GM12892 (cell line): ENCODE measurements at places on chromosomes 12 and 14.

DNA sequence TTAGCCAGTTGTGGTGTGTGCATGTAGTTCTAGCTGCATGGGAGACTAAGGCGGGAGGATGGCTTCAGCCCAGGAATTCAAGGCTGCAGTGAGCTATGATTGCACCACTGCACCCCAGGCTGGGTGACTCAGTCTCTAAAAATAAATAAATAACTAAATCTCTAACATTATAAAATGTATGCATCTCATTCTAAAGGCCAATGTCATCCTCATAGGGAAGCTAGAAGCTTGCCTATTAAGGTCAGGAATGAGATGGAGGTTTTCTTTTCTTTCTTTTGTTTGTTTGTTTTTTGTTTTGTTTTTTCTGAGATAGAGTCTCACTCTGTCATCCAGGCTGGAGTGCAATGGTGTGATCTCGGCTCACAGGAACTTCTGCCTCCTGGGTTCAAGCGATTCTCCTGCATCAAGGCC lies 48.8 kb upstream of the PAPLN start:
- no peak for DNase-seq

DNA sequence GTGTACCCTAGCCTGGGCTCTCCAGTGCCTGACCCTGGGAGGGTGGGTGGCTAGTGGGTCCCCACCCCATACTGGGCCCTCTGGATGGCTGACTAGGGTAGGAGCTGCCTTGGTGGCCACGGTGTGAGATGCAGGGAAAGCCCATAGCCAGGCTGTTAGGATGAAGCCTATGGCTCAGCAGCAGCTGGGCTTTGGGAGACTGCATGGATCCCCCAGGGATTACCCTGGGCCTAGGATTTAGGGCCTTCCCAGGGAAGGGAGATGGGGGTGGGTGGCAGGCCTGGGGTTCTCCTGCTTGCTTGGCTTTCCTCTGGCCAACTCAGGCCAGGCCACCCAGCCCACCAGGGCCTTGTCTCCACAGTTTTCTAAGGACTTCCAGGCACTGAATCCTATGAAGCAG lies 6.3 kb downstream of the GSTZ1 start:
- no peak for DNase-seq

DNA sequence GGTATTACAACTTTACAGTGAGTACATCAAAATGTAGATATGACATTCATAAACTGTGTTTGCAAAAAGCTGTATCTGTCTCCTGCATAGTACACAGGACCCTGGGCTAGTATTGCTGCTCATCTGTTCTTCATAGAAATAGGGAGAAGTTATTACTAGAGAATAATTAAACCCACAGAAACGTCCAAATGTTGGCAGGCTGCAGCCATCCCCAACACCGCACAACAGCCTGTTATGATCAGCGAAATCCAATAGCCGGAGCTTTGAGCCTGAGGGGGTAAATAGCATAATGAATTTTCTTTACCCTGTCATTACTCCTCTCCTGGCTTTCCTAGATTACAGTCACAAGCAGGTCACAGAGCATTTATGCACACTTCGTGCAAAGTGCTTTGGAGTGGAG lies 178.0 kb downstream of the DACT1 start:
- no peak for DNase-seq

- no peak for DNase-seq
These were observed 25.5 kb downstream of the ZNF664 start for GRCh38 chr12:123998344-123998990.

- no peak for DNase-seq
These were observed 92.2 kb upstream of the ATF7IP start for GRCh38 chr12:14272956-14273912.

DNA sequence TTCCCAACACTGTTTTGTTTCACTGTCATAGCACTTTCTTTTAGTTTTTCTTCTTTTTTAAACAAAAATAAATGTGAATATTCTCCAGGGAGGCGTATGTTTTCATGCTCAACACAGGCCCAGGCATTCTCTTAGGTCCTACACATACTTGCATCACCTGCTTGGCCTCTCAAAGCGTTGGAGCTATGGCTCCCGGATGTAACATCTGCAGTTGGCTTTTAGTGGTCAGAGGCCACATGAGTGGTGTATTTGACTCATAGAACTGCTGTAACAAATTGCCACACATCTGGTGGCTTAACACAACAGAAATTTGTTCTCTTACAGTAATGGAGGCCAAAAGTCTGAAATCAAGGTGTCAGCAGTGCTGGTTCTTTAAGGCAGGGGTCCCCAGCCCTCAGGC lies 44.6 kb upstream of the VRK1 start:
- no peak for DNase-seq

DNA sequence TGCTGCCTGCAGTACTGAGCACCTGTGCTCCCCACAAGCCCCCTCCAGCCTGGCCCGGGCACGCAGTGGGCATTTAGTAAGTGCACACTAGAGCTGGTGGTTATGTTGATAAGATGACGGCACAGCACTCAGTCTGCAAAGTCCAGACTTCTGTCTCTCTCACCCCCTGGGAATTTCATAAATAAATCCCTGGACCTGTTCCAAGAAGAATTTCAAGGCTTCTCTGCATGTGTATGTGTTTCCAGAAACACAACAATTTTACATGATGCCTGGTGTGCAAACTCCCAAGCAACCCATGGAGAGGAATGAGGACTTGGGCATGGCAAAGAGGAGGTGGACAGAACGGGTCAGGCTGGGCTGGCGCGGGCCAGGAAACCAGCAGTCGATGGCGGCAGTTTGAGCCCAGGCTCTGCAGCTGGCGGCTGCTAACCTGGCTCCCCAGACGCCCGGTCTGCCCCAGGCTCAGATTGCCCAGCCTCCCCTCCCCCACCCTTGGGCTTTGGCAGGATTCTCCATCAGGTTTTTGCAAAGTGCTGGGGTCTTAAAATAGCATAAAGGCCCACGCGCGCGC lies 10.4 kb upstream of the ACVR1B start:
- DNase-seq = no peak
